ENCODE measurements at places on chromosomes 11 and 22.

DNA sequence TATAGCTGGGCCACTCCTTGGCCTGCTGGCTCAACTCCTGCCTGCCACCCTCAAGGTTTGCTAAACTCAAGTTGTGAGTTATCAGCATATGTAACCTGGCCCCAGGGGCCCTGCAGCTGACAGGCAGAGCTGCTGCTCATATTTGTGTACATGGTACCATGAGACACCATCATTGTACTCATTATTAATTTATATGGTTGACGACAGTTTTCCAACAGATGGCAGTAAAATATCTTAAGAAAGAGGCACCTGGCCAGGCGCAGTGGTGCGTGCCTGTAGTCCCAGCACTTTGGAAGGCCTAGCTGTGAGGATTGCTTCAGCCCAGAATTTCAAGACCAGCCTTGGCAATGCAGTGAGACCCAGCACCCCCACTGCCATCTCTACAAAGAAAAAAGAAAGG lies 11.4 kb upstream of the DENND5A start:
- no peak for DNase-seq

GRCh38 chr22:26580240-26580962 lies 9.5 kb downstream of the TPST2 start:
- DNase-seq, result no peak

DNA sequence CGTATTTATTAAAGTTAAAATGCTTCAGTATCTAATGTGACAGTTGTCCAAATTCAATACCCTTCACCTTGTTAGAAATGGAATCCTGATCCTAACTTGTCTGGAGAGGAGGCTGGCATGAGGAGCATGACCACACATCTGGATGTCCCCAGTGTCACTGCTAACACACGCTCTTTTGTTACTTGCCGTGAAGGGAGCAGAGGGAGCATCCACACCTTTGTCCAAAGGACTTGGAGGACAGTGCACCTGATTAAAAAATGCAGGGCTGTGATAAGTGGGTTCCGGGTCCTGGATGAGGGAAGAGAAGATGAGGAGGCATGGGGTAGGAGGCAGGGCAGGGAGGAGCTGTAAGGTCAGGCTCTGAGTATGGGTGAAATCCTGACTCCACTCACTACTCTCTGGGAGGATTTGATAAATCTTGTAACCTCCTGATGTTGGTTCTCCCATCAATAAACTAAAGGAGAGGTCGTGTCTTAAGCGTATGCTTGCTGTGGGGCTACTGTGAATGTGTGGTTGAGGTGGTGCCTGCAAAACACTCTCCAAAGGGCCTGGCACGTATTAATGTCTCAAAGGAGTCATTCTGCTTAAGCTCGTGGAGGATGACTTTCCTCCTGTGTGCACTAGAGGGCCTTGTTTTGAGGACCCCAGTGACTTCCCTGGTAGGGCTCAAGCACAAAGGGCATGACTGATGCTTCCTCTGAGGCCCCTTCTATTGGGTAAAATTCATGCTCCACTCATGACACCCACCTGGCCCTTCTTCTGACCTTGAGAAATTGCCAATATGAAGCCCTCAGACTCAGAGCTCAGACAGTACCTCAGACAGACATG lies 16.8 kb upstream of the IGLL5 start:
- no peak for DNase-seq

DNA sequence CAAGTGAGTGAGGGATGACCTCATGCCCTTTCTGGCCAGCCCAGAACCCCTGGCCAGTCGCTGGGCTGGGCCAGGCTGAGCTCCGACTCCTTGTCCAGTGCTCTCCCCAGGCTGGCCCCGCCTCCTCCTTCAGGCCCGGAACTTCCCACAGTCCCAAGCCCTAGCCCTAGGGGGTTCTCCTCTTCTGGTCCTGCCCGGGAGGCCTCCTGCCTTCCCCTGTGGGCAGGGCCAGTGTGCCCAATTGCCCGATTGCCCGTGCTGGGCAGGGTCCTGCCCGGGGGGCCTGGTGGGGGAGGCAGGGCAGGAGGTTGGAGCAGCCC lies 4.2 kb downstream of the TCIRG1 start:
- DNase-seq, result no peak

DNA sequence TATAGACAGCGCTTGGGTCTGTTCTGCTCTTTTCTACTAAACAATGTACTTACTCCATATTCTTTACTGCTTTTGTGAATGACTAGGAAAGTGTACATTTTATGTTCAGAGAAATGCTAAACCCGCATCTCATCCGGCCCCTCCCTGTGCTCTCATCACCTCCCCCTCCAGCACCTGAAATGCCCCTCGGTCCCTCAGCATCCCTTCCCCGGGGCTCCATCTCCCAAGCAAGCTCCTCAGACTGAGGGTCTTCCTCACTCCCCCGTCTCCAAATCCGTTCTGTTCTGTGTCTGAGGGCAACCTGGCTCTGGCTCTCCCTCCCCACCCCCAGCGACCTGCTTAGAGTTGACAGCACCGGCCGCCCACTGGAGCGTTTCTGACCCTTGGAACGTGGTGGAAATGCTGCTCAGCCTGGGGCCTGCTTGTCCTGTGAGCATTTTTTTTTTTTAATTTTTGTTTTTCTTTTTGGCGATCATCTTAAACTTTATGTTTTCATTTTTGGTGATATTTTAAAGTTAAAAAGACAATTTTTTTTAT lies 1.4 kb downstream of the SELENOO start:
- DNase-seq, result no peak

DNA sequence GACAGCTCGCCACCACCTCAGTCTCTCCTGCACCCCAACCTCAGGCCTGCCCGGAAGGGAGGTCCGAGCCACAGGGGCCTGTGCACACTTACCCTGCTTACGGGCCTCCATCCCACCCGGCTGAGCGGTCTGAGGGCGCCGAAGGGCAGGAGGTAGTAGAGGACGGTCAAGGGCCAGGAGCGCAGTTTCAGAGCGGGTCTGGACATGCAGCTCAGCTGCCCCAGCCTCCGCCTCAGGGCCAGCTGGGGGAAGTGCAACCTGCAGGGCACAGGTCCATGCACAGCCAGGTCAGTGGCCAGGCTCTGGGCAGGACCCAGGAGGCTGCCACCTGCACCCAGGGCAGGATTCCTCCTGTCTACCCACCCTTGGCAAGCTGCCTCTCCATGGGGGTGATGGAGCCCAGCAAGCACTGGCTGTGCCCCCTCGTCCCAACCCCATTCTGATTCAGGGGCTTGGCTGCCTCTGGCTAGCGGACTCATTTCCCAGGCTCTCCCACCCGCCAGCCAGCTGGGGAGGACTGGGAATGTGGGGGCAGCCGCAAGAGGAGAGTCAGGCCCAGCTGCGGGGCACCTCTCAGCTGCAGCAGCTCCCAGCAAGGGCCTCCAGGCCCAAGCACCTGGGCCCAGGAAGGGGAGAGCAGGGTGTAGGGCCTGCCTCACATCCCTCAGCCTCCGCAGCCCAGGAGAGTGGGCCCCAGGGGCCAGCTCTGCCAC lies 38.3 kb downstream of the PISD start:
- no peak for DNase-seq

DNA sequence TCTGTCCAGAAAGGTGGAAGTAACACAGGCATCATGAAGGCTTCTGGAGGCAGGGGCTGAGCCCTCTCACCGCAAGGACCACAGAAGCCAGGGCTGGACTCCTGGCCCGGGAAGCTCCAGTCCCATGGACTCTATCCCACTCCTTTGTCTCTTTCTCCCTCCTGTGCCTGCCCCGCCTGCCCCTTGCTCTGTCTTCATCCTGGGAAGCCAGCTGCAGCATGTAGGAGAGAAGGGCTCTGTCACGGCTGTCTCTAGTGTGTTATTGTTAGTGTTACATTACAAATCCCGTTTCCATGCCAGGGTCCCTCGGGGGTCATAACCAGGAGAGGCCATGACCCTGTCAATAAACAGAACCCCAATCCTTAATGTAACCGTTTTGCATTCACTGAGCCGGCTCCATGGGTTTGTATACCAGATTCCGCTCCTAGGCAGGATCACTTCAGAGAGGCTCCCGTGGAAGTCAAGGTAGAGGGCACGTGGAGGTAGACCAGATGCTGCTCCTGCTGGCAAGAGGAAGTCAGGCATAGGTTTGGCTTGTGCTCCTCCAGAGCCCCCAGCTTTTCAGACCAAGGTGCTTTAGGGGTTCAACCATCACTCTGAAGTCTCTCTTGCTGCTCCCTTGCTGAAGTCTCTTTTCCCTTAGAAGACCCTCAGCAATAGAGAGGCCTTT lies 293.2 kb downstream of the ETS1 start:
- no peak for DNase-seq
